ENCODE measurements at places on chromosomes 11 and 22. TPM values are rescaled to one million over a fixed set of nuclear protein-coding genes. Genes with fewer than 3 reads are reported as not detected.

The OR51E2 gene
- not detected for total RNA-seq

The MS4A3 gene
- total RNA-seq = not detected

The CCDC15 gene
- 2.8 TPM for total RNA-seq

The CD248 gene
- 37.0 TPM for total RNA-seq

The ALG9 gene
- 24.2 TPM for total RNA-seq

The DKK3 gene
- 10.3 TPM for total RNA-seq

The SLC35F2 gene
- total RNA-seq = 3.6 TPM

The CHRNA10 gene
- total RNA-seq = 3.6 TPM

The SPON1 gene
- total RNA-seq = 16.5 TPM

The OR4S2 gene
- not detected for total RNA-seq

The ZNF215 gene
- 0.18 TPM for total RNA-seq

The RASL10A gene
- 0.49 TPM for total RNA-seq

The SLC7A4 gene
- total RNA-seq = 1.3 TPM

The SCN2B gene
- not detected for total RNA-seq

The SLC37A2 gene
- total RNA-seq = 1.2 TPM

The GAL gene
- total RNA-seq = not detected

The LGALS12 gene
- total RNA-seq = not detected

The MS4A6E gene
- not detected for total RNA-seq

The SCARF2 gene
- 3.1 TPM for total RNA-seq

The SLC17A6 gene
- total RNA-seq = not detected

The NRXN2 gene
- 0.21 TPM for total RNA-seq

The RRM1 gene
- 22.6 TPM for total RNA-seq

The OR56A1 gene
- total RNA-seq = not detected

The GRK3 gene
- 8.8 TPM for total RNA-seq

The KLHL35 gene
- total RNA-seq = 1.3 TPM

The SERPINH1 gene
- total RNA-seq = 10.1 TPM

The BCO2 gene
- total RNA-seq = 1.9 TPM

The GAL3ST1 gene
- total RNA-seq = 2.7 TPM

Data from naive thymus-derived CD8-positive, alpha-beta T cell (primary cell).